ENCODE measurements at places on chromosomes 11 and 22. TPM values are rescaled to one million over a fixed set of nuclear protein-coding genes. Genes with fewer than 3 reads are reported as not detected.

Gene TCN2
- 8.4 TPM for total RNA-seq

Gene OR10D3
- total RNA-seq: not detected

Gene DYNC2H1
- 94.1 TPM for total RNA-seq

Gene SCGB1D2
- total RNA-seq: not detected

Gene ANKK1
- not detected for total RNA-seq
